ENCODE measurements at places on chromosomes 3 and 15.

DNA sequence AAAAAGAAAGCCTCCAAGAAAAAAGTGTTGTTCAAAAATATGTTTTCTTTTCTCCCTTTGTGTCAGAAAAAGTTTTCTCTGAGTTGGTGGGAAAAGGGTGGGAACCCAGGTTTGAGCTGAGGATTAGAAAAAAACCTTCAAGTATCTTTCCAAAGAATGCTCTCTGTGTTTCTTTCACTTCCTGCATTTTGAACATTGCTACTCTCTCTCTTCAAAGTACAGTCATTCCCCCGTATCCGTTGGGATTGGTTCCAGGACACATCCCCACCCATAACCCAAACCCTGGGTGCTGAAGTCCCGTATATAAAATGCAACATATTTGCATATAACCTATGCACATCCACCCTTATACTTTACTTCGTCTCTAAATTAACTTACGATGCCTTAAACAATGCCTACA, 139.6 kb downstream of the TMCO5A start:
- DNase-seq, result no peak

GRCh38 chr3:129065016-129065719, 4.6 kb downstream of the GP9 start:
- DNase-seq, result no peak

DNA sequence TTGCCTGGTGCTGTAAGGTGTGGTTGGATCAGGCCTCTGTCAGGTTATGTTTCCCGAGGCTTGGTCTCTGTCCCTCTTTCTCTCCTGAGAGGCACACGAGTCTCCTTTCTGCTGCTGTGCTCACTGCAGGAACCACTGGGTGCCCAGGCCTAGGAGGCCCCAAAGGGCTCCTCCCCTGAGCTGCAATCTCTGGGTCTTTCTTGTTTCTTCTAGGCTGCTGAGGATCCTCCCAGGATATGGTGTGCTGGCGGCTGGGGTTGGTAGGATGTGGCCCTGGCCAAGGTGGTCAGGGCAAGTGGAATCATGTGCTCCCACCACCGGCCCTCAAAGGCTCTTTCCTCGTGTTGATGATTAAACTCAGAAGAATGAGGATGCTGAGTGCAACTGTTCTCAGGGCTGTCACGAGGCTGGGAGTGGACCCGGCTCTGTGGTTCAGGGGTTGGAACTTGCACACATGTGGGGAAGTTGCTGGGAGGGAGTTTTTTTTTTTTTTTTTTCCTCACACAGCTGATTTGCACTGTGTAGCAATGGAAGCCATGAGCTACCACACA, 43.6 kb upstream of the CTSH start:
- DNase-seq, result no peak

DNA sequence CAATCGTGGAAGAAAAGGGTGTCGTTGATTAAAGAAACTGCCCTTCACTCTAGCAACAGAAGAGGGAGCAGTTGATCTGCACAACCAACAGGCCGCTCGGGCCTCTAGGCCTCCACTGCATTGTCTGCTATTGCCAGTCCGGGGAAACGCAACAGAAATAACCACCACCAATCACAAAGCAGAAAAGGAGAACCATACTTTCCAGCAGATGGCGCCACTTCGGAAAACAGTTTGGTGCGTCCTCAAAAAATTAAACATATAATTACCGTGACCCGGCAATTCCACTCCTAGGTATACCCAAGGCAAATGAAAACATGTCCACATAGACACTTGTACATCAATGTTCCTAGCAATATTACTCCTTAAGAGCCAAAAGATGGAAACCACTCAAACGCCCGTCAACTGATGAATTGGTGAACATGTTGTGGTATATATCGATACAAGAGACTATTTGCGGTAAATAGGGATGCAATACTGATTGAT, 154.1 kb downstream of the TJP1 start:
- DNase-seq, result no peak

DNA sequence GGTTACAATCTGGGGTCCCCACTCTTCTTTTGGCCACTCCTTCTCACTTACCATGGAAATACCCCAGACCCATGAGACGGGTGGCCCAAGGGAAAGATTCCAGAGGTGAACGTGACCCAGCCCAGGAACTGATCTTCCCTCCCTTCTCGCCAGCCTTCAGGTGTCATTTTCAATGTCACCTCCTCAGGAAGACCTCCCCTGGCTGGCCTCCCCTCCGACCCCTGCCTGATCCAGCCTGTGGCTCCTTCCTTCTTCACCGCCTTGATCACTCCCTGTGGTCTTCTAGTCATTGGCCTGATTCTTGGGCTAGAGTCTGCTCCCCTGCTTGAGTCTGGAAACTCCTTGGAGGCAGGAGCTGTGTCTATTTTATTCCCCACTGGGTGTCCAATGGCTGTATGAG, 146.1 kb downstream of the SMAD6 start:
- no peak for DNase-seq

DNA sequence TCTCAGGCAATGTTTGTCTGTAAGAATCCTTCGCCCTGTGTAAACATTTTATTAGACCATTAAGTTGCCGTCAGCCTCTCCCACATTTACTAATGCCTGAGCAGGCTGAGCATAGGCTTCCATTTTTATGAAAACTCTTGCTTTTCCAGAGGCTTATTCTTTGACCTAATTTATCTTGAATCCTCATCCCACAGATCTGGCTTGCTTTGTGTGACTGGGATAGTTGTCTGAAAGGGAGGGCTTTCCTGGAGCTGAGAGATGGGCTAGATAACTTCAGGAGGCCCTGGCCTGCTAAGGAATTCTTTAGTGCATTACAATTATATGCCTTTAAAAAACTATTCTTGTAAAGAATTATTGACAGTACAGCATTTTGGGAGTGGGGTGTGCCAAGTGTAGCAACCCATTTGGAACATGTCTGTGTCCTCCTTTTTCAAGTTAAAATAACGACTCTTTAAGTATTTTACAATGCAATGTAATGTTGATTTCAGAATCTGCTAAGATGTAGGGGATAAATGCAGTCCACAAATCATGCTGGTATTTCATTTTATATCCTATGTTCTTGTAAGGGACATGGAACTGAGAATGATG, 52.4 kb downstream of the EEFSEC start:
- DNase-seq, result no peak

DNA sequence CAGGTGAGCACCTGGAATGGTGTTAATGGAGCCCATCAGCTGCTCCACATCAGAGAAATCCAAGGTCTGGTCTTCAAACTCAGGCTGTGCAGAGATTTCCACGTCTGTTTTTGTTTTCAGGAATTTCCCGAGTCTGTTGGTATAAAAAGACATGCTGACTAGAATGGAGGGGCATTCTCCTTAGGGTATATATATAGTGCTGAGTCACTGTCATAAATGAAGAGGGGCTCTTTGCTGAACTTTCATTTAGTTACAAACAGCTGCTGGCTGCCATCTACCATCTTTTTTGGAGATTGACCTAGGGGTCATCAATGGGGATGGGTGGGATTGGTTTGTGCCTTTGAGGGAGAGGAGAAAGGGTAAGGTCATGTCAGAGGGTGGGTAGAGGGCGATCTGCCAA, 27.1 kb downstream of the FSD2 start:
- DNase-seq, result no peak

DNA sequence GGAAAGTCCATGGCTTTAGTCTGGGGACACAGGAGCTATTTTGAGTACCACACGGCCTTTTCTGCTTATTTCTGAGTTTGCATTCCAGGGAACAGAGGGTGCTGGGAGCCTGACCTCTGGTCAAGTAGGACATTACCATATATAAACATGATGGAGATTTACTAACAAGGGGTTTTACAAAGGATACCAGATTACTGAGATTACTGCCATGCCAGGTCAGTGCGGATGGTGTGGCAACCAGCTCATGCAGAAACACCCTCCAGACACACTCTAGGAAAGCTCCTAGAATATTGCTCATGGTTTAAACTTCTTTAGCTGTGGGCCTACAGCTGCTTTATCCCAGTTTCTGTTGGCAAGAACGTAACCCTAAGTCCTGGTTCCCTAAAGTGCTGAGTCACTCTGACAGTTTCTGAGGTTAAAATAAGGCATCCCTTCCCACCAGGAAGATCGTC, 54.3 kb upstream of the AGTR1 start:
- no peak for DNase-seq

DNA sequence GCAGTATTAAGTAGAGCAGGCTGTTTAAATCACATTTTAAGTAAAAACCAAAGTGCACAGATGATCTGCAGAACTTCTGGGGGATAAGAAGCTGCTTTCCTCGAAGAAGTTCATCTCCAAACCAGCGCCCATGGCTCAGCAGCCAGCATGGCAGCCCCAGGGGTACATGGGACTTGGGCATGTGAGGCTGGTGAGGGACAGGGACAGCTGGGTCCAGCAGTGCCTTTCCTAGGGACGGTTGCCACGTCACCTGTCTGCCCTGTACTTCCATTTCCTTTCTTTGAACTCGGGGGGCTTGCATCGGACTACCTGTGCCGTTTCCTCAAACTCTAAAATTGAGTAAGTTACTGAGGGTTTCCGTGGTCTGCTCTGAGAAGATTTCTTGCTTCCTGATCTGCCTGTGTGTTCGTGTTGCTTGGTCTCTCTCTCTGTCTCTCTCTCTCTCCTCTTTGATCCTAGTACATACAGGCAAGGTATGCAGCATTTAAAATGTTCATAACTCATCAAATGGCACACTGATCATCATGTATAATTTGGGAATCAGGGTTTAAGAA, 67.6 kb downstream of the IGF1R start:
- DNase-seq, result no peak

DNA sequence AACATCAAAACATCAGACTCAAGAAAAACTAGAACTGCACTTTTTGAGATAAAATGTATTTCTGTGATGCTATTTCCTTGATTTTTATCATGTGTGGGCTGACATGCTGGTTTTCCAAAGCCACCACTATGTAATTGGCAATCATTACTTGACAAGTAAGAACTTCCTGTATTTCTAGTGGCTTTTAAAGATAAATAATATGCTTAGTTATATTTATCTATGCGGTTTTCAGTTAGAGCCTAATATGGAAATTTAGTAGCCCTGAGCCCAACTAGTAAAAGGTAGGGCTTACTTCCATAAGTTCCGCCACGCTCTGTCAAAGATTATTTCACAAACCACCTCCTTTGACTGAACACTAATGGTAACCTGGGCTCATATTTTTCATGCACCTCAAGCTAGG, 91.6 kb downstream of the PPARG start:
- no peak for DNase-seq

- DNase-seq, result no peak
These were observed 64.8 kb upstream of the CSTA start for GRCh38 chr3:122260206-122260605.

DNA sequence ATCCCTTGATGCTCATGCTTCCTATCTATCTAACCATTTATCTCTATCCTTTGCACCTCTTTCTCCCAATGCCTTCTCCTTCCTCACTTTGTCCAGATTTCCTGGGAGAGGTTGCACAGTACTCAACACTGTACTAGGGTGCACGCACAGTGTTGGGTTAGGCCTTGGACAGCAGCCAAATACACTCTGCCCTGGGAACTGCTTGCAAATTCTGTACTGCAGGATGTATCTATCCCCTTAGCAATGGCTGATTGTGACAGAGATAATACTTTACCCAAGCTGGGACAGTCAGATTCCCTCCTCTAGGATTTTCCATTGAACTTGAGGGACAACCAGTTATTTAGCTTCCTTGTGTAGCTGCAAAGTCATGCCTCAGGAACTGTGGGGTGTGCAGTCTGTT, 113.3 kb downstream of the IL20RB start:
- no peak for DNase-seq

- no peak for DNase-seq
These were observed 48.1 kb upstream of the CDV3 start for GRCh38 chr3:133525435-133525834.

- DNase-seq, result no peak
These were observed 770.7 kb upstream of the ALCAM start for GRCh38 chr3:104596054-104596453.

DNA sequence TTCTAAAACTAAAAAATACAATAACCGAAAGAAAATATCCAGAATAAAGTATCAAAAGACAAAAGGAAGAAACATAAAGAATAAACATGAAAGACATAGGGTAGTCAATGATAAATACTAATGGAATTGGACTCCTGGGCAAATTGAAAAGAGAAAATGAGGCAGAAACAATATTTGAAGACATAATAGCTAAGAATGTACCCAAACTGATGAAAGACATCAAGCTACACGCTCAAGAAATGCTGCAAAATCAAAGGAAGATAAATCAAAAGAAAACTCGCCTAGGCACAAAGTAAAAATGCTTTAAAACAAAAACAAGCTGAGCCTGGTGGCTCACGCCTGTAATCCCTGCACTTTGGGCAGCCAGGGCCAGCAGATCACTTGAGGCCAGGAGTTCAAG, 34.9 kb downstream of the CEP70 start:
- DNase-seq, result no peak

DNA sequence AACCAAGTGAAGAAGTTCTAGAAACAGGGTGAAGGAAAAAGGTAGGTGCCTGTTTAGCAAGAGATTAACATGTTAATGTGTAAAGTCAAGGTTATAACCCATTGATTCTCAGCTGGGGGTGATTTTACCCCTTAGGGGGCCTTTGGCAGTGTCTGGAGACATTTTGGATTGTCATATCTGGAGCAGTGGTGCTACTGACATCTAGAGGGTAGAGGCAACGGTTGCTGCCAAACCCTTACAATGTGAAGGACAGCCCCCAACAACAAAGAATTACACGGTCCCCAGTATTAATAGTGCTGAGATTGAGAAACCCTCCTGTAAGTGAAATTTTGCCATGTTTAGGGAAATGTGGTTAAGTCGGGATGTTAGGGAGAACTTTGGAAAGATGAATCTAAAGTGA, 74.7 kb downstream of the CRYBG3 start:
- no peak for DNase-seq

- no peak for DNase-seq
These were observed 19.4 kb downstream of the PLSCR1 start for GRCh38 chr3:146524961-146525360.

GRCh38 chr15:31954374-31955172, 75.7 kb upstream of the CHRNA7 start:
- no peak for DNase-seq

- no peak for DNase-seq
These were observed 15.5 kb downstream of the RGMA start for GRCh38 chr15:93073465-93073952.

GRCh38 chr15:31237043-31237324, 89.7 kb upstream of the KLF13 start:
- DNase-seq, result no peak

DNA sequence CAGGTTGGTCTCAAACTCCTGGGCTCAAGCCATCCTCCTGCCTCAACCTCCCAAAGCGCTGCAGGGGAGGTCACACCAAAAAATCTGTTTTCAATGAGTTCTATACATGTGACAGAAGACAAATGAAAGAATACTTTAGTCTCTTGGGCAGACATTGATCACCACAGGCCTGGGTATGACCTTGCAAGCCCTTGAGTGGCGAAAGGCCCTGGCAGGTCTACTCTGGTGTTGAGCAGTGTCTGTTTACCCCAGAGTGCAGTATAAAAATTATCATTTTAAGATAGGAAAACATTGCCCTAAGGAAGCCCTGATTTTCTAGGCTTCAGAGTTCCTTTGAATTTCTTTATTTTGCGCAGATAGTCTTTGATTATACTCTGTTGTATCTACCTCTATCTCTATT, 61.6 kb upstream of the GBE1 start:
- no peak for DNase-seq

DNA sequence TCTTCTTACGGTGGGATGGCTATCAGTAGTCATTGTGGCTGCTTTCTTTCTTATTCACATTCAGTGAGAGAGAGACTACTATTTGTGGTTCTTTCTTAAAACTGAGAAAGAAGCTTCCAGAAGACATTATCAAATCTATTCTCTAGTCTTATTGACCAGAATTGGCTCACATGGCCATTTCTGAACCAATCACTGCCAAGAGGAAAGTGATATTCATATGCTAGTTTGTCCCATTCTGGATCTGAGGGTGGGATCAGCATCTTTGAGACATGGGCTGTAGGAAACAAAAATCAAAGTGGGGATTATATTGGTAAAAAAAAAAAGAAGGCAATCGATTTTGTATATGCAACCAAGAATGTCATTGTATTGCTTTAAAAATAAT, 106.4 kb upstream of the RASGRP1 start:
- DNase-seq, result no peak

Measured in T-cell (primary cell).